ENCODE measurements at places on chromosomes 5 and 9.
A peak's percentile ranks its signal among the peaks of the same experiment; 100 is the strongest.

- DNase-seq = no peak
These were observed 628 bp downstream of the SYNPO start for GRCh38 chr5:150641006-150641570.

DNA sequence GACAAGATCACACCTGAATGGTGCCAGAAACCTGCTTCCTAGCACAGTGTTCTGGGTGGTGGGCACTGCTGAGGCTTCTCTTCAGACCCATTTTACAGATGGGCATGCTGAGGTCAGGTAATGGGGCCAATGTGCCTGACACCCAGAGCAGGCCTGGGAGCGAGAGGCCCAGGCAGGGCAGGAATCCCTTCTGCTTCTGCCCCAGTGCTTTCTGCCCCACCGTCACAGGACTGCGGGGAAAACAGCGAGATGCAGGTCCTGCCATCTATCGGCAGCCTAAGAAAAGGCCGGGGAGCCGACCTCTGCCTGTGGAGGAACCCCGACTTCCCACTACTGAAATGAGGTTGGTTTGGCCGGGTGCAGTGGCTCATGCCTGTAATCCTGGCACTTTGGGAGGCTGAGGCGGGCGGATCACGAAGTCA is 22.8 kb upstream of the RNU6ATAC start:
- DNase-seq = no peak

GRCh38 chr5:35038891-35039290 is 8.9 kb downstream of the AGXT2 start:
- no peak for DNase-seq

GRCh38 chr9:27377147-27377807 is 80.3 kb upstream of the EQTN start:
- DNase-seq = no peak

GRCh38 chr5:87231037-87231808 is 36.5 kb upstream of the RASA1 start:
- DNase-seq = no peak

- no peak for DNase-seq
These were observed 35.0 kb upstream of the DMRT1 start for GRCh38 chr9:806285-807156.

DNA sequence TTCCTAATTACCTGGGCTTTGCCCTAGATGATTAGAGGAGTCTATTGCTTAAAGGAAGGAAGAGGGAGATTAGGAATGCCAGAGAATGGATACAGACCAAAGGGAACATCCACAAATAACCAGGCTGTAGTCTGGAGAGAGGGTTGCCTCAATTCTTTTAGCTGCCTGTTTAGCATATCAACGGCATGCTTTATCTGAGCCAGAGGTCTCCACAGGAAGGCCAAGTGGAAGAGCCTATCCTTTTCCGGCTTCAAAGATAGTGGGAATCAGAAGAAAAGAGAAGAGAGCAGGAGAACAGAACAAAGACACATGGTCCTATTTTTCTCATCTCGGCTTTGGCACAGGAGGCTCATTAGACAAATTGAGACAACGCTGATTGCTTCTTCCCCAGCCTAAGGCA is 142.4 kb downstream of the NMUR2 start:
- no peak for DNase-seq

DNA sequence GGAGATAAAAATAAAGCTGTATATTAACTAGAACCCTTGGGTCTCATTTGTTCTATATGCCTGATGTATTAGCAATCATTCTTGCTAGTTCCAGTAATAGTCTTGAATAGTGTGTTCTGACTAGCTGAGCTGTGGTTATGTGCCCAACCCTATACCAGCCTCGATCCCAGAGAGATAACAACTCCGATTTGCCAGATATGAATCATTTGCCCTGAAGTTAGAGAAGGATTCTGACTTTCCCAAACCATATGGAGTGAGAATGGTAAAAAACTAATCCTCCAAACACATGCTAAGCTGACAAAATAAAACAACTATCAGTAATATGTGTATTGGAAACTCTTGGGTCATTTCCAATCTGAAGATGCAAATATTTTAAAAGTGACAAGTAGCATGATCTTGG is 64.8 kb downstream of the ALDH1A1 start:
- no peak for DNase-seq

DNA sequence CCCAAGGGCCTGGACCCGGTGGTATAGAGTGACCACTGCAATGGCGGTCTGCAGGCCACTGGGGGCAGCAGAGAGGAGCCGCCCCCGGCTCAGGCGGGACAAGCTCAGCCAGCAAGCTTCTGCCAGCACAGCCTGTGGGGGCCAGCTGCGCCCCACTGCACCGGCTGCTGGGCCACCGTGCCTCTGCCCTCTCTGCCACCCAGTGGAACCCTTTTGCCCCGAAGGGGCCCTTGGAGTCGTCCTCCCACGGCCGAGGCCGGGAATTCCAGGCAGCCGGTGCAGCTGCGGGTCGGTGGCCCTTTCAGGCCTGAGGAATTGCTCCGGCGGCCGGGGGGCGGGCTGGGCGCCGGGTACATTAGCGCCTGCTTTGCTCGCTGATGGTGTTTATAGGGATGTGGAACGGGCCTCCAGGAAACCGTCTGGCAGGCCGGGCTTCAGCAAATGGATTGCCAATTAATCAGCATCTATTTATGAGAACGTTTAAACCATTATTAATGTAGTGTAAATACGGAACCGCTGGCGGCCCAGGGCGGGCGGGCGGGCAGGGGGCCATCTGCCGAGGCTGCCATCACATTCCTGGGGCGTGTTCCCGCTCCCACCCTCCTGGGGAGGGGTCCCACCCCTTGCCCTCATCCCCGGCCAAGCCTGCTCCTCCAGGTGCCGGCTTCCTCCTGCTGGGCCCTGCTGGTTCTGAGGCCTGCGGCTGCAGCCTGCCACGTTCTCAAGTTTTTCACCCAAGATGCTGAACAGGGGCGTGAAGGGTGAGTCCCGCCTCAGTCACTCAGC is 127.4 kb downstream of the BARX1 start:
- no peak for DNase-seq

- no peak for DNase-seq
These were observed 595.2 kb downstream of the RAB3C start for GRCh38 chr5:59178071-59178470.

- DNase-seq = no peak
These were observed 755 bp downstream of the DND1 start for GRCh38 chr5:140672455-140673186.

- DNase-seq = no peak
These were observed 123.1 kb downstream of the ADCY2 start for GRCh38 chr5:7518947-7519560.

- DNase-seq = no peak
These were observed 462.1 kb upstream of the GRAMD2B start for GRCh38 chr5:125961150-125961549.

- DNase-seq = no peak
These were observed 19.0 kb downstream of the NACC2 start for GRCh38 chr9:136075881-136076678.

DNA sequence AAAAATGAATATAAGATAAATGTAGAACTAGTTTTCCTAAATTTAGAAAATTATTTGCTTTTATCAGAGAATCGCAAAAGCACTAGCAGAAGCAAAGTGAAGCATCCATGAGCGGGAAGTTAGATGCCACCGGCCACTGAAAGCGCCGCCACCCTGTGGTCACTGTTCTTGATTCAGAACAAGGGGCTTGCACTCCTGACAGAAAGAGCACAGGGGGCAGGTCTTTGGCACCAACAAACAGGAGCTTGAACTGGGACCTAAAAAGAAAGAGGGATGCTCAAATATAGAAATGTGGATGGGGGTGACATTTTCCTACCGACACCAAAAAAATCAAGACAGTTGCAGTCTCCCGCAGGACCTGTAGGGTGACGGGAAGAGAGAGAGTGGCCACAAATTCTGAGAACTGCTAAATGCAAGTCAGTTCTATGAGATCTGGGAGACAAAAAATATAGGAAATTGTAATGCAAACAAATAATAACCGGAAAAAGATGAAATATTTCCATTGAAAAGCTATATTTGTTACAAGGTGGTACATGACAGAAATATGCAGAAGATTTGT is 144.3 kb downstream of the CDH12 start:
- DNase-seq = no peak

DNA sequence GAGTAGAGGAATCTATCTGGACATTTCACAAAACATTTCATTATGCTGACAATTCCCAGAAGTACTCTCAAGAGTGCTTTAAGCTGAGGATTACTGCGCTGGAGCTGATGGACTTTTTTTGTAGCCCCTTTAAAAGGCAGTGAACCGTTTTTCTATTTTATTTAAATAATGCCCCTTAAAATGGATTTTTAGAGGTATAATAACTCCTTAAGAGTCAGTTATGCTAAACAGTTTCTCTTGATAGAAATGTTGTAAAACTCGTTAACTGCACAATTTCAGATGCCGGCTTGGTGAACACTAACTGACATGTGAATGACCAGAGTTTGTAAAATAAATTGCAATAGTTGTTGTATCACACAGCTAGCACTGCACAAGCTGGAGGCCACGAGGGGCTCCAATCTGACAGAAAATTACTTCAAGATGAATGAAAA is 174.0 kb downstream of the NR2F1-AS1 start:
- DNase-seq = no peak

DNA sequence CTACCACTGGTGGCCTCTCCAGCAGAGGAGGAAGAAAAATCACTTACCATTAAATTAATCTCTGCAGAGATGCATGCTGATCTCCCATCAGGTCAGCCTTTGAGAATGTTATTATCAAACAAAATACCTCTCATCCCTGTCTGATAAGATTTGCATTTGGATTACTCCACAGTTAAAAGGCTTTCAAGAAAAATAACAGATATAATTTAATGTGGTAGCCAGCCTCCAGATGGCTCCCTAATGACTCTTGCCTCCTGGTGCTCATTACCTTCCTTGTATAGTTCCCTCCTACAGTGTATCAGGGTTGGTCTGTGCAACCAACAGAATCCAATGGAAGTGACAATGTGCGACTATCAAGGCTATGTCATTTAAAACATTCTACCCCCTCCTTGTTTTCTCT is 63.6 kb upstream of the TNPO1 start:
- no peak for DNase-seq

DNA sequence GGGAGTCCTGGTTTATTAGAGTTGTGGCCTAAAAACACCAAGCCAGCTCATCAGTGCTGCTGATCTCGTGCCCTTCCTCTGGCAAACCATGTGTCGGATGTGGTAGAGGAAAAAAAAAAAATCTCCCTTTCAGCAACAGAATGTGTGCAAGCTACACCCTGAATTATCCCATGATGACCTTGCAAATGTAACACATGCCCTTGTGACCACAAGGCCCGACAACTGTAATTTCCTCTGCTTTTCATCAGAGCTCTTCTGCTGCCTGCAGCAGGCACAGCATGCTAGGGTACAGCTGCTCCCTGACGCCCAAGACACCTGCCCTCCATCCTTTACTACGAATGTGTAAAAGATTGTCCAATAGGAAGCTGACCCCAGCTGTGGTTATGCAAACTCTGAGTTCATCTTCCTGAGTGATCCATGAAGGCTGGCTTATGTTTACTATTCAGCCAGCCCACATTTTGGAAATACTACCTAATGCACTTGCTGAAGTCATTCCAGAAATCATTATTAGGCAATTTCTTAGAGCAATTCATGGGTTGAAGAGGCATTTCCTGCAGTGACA is 14.6 kb upstream of the BNC2 start:
- DNase-seq = no peak

DNA sequence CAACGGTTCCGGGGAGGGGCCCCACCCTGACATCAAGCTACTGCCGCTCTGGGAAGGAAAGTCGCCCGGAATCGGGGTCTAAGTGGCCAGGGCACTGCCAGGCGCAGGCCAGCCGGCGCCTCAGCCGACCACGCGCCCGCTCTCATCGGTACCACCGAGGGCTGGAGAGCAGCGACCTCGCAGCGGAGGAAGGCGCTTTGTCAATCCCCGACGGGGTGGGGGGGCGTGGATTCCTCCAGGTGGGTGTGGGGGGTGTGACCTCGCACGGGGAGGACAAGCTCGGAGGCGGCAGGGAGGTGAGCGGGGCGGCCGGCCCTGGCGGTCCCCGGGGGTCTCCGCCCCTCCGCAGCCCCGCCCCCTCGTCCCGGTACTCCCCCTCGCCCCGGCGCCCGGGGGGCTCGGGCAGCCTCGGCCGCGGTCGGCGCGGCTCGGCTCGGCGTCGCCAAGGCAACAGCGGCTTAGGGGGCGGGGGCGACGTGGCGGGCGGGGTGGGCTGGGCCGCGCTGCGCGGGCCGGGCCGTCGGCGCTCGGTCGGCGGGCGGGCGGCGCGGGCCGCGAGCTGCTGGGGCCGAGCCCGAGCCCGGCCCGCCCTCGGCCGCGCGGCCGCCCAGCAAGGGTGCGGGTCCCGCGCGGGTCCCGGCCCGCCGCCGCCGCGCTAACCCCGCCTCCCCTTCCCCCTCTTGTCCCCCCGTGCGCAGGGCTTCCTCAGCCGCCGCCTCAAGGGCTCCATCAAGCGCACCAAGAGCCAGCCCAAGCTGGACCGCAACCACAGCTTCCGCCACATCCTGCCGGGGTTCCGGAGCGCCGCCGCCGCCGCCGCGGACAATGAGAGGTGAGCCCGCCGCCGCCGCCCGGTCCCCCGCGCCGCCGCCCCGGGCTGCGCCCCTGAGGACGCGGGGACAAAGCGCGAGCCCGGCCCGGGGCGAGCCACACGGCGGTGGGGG is 47.5 kb downstream of the DAB2IP start:
- peak; percentile 65 for DNase-seq

DNA sequence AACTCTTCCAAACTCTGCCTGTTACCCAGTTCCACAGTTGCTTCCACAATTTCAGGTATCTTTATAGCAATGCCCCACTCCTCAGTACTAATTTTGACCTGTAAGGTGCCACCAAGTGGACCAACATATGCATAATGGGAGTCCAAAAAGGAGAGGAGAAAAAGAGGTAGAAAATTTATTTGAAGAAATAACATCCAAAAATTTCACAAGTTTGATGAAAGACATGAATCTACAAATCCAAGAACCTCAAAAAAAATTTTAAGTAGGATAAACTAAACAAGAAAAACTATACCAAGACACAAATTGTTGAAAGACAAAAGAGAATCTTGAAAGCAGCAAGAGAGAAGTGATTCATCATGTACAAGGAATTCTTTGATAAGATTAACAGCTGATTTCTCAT is 79.8 kb downstream of the BARX1 start:
- DNase-seq = no peak

DNA sequence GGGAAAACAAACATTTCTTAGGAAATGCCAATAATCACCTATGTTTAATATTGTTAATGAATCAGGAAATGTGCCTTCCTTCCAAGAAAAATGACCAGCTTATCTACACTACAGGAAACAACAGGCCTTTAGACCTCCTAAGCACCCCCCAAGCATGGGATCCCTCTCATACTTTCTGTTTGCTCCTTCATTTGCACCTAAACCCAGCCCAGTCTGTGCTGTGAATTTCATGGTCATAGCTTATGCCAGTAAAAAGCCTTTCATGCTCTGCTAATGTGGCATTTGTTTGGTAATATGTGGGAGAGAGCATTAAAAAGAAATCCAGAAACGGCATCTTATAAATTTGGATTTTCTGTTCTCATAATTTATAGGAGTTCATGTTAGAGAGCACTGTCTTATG is 511.1 kb downstream of the EBF1 start:
- no peak for DNase-seq

GRCh38 chr9:4585135-4585534 is 77.0 kb upstream of the PLPP6 start:
- no peak for DNase-seq
